Naive thymus-derived CD8-positive, alpha-beta T cell (primary cell): ENCODE measurements at places on chromosomes 4 and X.

DNA sequence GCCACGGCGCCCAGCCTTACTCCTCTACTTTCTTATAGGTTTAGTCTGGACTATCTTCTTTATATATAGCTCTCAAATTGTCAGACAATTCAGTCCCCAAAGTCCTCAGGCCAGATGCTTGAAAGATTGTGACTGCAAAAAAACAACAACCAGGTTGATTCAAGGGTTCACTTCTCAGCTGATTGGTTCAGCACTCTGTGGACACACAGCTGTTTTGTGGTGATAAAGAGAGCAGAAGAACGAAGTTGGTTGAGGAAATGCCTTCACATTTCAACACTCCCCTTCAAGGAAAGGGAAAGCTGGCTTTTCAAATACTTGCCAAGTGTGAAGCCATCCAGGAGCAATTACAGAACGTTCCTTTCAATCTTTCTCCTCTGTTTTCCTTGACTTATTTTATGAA is 166.8 kb downstream of the SHROOM3 start:
- DNase-seq: no peak

DNA sequence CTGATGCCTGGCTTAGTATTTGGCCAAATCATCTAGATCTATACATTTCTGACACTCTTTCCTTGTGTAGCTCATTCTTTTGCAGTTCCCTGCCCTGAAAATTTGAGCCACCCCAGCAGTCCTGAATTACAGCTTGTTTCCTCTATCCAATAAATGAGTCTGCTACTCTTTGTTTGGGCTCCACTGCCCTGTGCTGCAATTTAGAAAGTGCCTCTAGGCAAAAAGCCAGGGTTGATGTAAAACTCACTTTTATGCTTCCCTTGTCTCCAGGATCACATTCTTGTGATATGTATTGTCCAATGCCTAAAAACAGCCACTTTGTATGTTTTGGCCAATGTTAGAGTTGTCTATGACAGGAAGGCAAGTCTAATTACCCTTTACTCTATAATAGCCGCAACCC is 101.7 kb upstream of the MAP3K15 start:
- DNase-seq: no peak

DNA sequence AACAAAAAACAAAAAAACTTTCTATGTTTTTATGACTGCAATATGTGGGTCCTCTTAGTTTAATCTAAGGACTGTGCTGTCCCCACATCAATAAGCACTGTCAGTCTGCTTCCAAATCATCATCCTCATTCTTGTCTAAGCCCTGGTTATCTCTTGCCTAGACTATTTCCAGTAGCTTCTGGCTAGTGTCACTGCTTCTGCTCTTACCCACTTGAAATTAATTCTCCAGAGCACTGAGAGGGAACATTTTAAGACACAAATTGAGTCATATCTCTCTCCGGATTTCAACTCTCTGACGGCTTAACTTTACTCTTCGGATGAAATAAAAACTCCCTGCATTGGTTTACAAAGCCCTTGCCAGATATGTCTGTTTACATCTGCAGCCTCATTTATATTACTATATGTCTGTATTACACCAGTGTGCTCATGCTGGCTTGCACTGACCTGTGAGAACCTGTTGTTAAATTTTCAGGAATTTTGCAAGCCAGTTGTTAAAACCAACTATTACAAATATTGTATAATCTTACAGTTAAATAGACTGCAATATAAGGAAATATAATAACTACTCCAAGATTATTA is 345.9 kb downstream of the ADGRL3 start:
- DNase-seq: no peak

GRCh38 chrX:140521393-140521792 is 16.5 kb upstream of the SOX3 start:
- no peak for DNase-seq
